Fibroblast of the aortic adventitia (primary cell): ENCODE measurements at places on chromosomes 13 and 19. TPM values are rescaled to one million over a fixed set of nuclear protein-coding genes. Genes with fewer than 3 reads are reported as not detected.

Gene FXYD7
- total RNA-seq, result not detected in 2 replicates

Gene ZNF837
- 2.6 and 3.4 TPM in 2 replicates for total RNA-seq

Gene ZNF563
- 1.6 and 4.0 TPM in 2 replicates for total RNA-seq

Gene SIGLEC5
- not detected in 2 replicates for total RNA-seq

Gene TBC1D17
- total RNA-seq, result 16.3 and 17.1 TPM in 2 replicates

Gene IL27RA
- total RNA-seq, result 0.63 and 0.82 TPM in 2 replicates

Gene PABPC3
- total RNA-seq, result 0.08 and 0.09 TPM in 2 replicates

Gene MCEMP1
- not detected in 2 replicates for total RNA-seq

Gene MUC16
- total RNA-seq, result not detected in 2 replicates

Gene SLC17A7
- 0.49 TPM in 1 of 2 replicates, not detected in the other for total RNA-seq

Gene BEST2
- not detected in 2 replicates for total RNA-seq

Gene PCSK4
- 0.25 and 2.2 TPM in 2 replicates for total RNA-seq

Gene ARMC6
- total RNA-seq, result 29.6 and 30.1 TPM in 2 replicates

Gene KLK5
- 0.99 TPM in 1 of 2 replicates, not detected in the other for total RNA-seq

Gene KCNN4
- total RNA-seq, result 1.2 and 39.9 TPM in 2 replicates

Gene DHRS12
- 2.0 and 3.8 TPM in 2 replicates for total RNA-seq

Gene APOE
- total RNA-seq, result 1.6 and 309 TPM in 2 replicates

Gene FUT6
- not detected in 2 replicates for total RNA-seq

Gene TEX101
- total RNA-seq, result not detected in 2 replicates

Gene SH2D3A
- not detected in 2 replicates for total RNA-seq
